ENCODE measurements at places on chromosomes 5 and 9. TPM values are rescaled to one million over a fixed set of nuclear protein-coding genes. Genes with fewer than 3 reads are reported as not detected.

DNA sequence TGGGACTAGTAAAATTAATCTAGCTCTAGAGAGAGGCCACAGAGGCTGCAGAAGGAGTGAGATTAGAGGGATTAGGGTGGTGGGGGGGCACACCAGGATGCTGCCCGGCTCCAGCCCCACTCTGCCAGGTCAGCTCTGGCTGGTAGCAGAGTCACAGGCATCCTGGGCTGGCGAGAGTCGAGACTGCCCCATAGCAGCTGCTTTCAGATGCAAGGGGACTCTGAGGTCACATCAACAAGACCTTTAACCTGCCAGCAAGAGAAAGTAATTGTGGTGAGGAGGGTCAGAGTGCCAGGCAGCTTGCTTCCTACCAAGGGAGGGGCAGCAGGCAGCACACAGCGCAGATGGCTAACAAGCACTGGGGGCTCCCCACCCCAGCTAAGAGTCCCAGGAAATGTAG lies 7.5 kb downstream of the EPB41L4B start:
- DNase-seq, result no peak
- no peak overlapping the region for H3K27ac ChIP-seq
- H3K4me1 ChIP-seq, result no peaks in the 10 kb centered on the region
- H3K36me3 ChIP-seq, result no peaks in the 10 kb centered on the region
- no peak overlapping the region for H3K4me3 ChIP-seq

GRCh38 chr9:98774746-98775145 lies 21.6 kb downstream of the ANKS6 start:
- no peaks in the 10 kb centered on the region for H3K27me3 ChIP-seq
- H3K4me1 ChIP-seq, result no peaks in the 10 kb centered on the region
- no peak overlapping the region for H3K27ac ChIP-seq
- no peaks in the 10 kb centered on the region for H3K36me3 ChIP-seq

Gene LPAR1
- total RNA-seq, result 1.9 TPM

- peaks cover 8% of the 10 kb centered on the region for H3K4me1 ChIP-seq
- no peak overlapping the region for H3K4me3 ChIP-seq
- no peak for DNase-seq
- H3K27ac ChIP-seq, result no peak overlapping the region
Observed at GRCh38 chr5:139763930-139764791, 31.4 kb upstream of the PSD2 start.

Gene PCDHGA1
- total RNA-seq, result 0.17 TPM

DNA sequence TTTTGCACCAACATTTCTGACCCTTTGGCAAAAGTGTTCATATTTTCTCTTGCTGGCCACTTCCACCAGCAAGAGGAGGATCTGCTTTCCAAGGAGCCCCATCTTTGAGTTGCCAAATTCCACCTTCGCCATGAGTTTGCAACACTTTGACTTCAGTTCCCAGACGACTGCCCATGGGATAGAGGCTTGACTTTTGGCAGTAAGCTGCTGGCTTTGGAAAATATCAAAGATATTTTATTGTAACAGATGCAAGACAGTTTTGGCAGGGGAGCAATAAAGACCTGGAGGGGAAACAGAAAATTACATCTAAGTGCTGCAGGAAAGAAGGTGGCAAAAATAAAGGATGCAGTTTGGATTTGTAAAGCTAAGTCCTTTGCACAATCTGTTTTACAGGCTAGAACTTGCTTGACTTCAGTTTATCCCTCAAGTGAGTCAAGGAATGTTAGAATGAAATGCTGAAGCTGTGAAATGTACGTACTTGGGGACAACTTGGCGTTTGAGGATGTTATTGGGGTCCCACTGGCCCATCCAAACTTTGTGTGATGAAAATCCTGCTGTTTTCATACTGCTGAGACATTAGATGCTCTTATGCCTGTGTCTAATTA lies 232.9 kb downstream of the GOLPH3 start:
- H3K27me3 ChIP-seq, result no peaks in the 10 kb centered on the region
- no peak for DNase-seq
- H3K4me3 ChIP-seq, result no peak overlapping the region
- H3K4me1 ChIP-seq, result no peaks in the 10 kb centered on the region

Gene RNF224
- total RNA-seq, result not detected

Gene TAF11L5
- total RNA-seq, result not detected

GRCh38 chr5:92713335-92713743 lies 867.7 kb downstream of the NR2F1-AS1 start:
- no peak overlapping the region for H3K4me3 ChIP-seq
- H3K4me1 ChIP-seq, result no peaks in the 10 kb centered on the region
- H3K36me3 ChIP-seq, result no peaks in the 10 kb centered on the region
- DNase-seq, result no peak
- H3K27ac ChIP-seq, result no peak overlapping the region
- no peaks in the 10 kb centered on the region for H3K27me3 ChIP-seq

GRCh38 chr5:143898381-143898780 lies 86.4 kb downstream of the HMHB1 start:
- no peak overlapping the region for H3K4me3 ChIP-seq
- peak; percentile 33 for DNase-seq
- H3K27me3 ChIP-seq, result no peaks in the 10 kb centered on the region
- H3K4me1 ChIP-seq, result peaks cover 18% of the 10 kb centered on the region

GRCh38 chr9:81083067-81083466 lies 606.3 kb downstream of the TLE1 start:
- H3K4me1 ChIP-seq, result no peaks in the 10 kb centered on the region
- no peaks in the 10 kb centered on the region for H3K36me3 ChIP-seq
- DNase-seq, result no peak
- no peak overlapping the region for H3K4me3 ChIP-seq
- no peak overlapping the region for H3K27ac ChIP-seq

DNA sequence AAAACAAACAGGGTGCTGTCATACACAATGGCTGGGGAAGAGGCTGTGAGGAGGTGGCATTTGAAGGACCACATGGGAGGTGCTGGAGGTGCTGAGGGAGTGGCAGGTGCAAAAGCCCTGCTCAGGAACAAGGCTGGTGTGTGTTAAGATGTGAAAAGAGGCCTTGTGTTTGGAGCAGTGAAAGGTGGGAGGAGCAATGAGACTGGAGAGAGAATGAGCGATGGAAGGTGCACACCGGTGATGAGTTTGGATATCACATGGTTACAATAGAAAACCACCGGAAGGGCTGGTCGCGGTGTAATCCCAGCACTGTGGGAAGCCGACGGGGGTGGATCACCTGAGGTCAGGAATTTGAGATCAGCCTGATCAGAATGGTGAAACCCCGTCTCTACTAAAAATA lies 9.2 kb upstream of the FIBCD1 start:
- no peak overlapping the region for H3K27ac ChIP-seq
- no peak overlapping the region for H3K4me3 ChIP-seq
- H3K36me3 ChIP-seq, result no peaks in the 10 kb centered on the region
- H3K27me3 ChIP-seq, result no peaks in the 10 kb centered on the region
- no peak for DNase-seq

GRCh38 chr9:87035879-87036278 lies 88.6 kb upstream of the GAS1 start:
- H3K27me3 ChIP-seq, result no peaks in the 10 kb centered on the region
- no peaks in the 10 kb centered on the region for H3K4me1 ChIP-seq
- no peak overlapping the region for H3K27ac ChIP-seq

- H3K4me1 ChIP-seq, result no peaks in the 10 kb centered on the region
- no peak overlapping the region for H3K4me3 ChIP-seq
- H3K27ac ChIP-seq, result no peak overlapping the region
- H3K36me3 ChIP-seq, result no peaks in the 10 kb centered on the region
Observed at GRCh38 chr5:155144956-155145355, 131.4 kb downstream of the KIF4B start.

Gene NIM1K
- 0.61 TPM for total RNA-seq

- DNase-seq, result no peak
- no peaks in the 10 kb centered on the region for H3K4me1 ChIP-seq
- no peaks in the 10 kb centered on the region for H3K36me3 ChIP-seq
- no peak overlapping the region for H3K4me3 ChIP-seq
Observed at GRCh38 chr9:64773491-64773931, 511.5 kb downstream of the FOXD4L5 start.

DNA sequence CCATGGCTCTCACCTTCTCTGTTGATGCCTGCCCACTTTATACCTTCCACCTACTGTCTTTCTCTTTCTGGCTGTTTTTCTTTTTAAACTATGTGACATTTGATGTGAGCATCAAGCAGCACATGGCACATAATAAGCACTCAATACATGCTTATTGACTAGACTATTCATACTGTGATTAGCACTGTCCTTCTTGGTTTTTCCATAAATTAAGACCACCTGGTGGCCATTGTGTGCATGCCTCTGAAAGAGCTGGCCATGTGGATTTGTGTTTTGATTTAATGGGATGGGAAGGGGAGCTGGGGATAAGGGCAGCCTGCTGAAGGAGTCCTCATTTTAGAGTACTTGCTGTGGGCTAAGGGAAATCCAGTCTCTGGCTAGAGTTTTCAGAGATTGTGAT lies 79.4 kb downstream of the ARHGEF28 start:
- H3K27ac ChIP-seq, result no peak overlapping the region
- no peaks in the 10 kb centered on the region for H3K27me3 ChIP-seq
- H3K4me1 ChIP-seq, result no peaks in the 10 kb centered on the region

DNA sequence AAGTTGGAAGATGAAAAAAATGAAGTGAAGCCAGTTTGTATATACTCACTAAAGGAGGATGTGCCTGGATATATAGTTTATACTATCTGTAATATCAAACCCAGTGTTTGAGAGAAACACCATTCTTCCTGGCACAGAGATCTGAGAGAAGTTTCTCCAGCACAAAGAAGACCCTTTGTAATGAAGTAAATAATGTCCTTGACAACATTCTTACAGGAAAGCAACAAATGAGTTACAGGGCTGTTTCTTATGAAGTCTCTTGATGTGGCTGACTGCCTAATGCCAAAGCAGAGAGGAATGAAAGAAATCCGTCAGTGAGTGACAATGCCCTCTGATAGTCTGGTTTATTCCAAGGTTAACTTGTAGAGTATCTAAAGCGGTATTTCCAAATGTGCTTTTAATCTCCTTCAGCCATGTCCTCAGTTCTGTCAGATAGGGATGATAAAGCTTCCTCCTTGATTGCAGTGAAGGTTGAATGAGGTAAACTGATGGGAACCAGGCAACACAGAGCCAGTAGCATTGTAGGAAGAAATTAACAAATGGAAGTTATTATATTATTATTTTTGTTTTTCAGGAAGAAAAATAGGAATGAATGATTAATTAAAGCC lies 123.1 kb upstream of the ZNF608 start:
- H3K27me3 ChIP-seq, result no peaks in the 10 kb centered on the region
- H3K4me1 ChIP-seq, result no peaks in the 10 kb centered on the region
- no peak for DNase-seq
- no peak overlapping the region for H3K4me3 ChIP-seq

Gene PCDHGC5
- not detected for total RNA-seq

- DNase-seq, result no peak
- no peaks in the 10 kb centered on the region for H3K4me1 ChIP-seq
- no peaks in the 10 kb centered on the region for H3K36me3 ChIP-seq
Observed at GRCh38 chr5:90092734-90093133, 316.8 kb downstream of the CETN3 start.

Gene NEUROG1
- total RNA-seq, result not detected

Gene ZDHHC11
- 9.6 TPM for total RNA-seq

Gene ZFP2
- 0.17 TPM for total RNA-seq

GRCh38 chr9:70504834-70505233 lies 90.4 kb upstream of the KLF9 start:
- H3K4me1 ChIP-seq, result no peaks in the 10 kb centered on the region
- H3K27me3 ChIP-seq, result no peaks in the 10 kb centered on the region
- H3K27ac ChIP-seq, result no peak overlapping the region
- no peaks in the 10 kb centered on the region for H3K36me3 ChIP-seq
- DNase-seq, result no peak

Gene SLC22A4
- total RNA-seq, result 7.5 TPM

GRCh38 chr9:121404906-121405305 lies 34.9 kb upstream of the STOM start:
- no peak for DNase-seq
- no peak overlapping the region for H3K27ac ChIP-seq
- no peaks in the 10 kb centered on the region for H3K36me3 ChIP-seq

Gene CATSPER3
- 0.53 TPM for total RNA-seq

Gene NR4A3
- 20.2 TPM for total RNA-seq

Gene BTNL8
- not detected for total RNA-seq

- DNase-seq, result no peak
- no peaks in the 10 kb centered on the region for H3K27me3 ChIP-seq
- no peak overlapping the region for H3K4me3 ChIP-seq
- no peaks in the 10 kb centered on the region for H3K4me1 ChIP-seq
Observed at GRCh38 chr5:87924436-87924835, 344.2 kb downstream of the TMEM161B start.

DNA sequence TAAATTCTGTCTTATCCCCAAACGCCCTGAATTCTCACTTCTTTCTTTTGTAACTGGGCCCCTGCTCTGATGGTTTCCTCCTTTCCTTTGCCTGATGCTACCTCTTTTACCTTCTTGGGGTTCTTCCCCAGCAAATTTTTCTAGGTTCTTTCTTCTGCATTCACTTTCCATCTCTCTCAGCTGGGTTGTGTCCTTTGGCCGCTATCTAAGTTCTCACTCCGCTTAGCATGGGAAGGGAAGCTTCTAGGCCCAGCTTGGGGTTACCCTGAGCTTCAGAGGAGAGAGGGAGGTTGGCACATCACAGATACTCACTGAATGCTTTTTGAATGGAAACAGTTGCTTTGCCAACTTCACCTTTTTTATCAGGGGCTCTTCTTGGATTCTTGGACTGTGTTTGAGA lies 17.0 kb downstream of the PALM2AKAP2 start:
- DNase-seq, result no peak
- H3K36me3 ChIP-seq, result no peaks in the 10 kb centered on the region
- no peaks in the 10 kb centered on the region for H3K4me1 ChIP-seq

Gene TOR4A
- 2.3 TPM for total RNA-seq

DNA sequence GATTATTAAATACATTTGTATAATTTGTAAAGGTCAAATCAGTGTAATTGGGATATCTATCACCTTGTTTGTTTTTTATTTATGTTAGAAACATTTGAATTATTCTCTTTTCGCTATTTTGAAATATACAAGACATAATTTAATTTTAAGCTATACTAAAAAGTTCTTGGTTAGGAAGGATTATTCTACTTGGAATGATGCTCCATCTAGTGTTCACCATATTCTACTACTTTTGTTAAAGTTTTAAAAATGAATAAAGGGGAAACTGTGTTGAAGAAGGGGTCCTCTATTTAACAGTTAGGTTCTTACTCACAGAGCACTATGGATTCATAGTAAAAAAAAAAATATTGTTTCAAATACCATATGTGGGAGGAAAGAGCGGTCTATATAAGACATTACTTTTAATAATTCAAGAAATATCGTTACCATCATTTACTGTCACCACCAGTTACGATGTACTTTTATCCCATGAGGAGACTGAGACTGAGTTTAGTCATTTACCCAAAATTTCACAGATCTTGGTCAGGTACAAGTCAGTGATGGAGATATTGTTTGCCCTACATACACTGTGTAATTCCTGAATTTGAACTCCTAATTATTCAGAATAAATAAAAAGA lies 6.3 kb upstream of the STOM start:
- no peaks in the 10 kb centered on the region for H3K27me3 ChIP-seq
- H3K4me3 ChIP-seq, result no peak overlapping the region
- H3K36me3 ChIP-seq, result no peaks in the 10 kb centered on the region
- H3K27ac ChIP-seq, result no peak overlapping the region

Data from naive thymus-derived CD4-positive, alpha-beta T cell (primary cell).